ENCODE measurements at places on chromosomes 6 and 20.
A peak's percentile ranks its signal among the peaks of the same experiment; 100 is the strongest.

DNA sequence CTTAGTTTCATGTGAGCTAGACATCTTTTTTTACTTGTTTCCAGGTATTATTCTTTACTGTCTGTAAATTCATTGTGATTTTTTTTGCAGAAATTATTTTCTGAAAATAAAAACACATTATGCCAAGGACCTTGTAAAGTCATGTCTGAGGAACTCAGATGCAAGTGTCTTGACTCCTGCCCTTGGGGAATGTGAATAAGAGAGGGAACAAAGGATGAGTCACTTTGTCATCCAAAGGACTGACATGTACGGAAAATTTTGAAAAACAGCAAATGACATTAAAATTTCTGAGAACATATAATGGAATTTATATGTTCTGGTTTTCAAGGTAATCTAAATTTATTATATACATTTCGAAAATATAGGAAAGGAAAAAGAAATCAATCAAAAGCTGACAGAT, 660.4 kb downstream of the CD109 start:
- no peak for DNase-seq

- DNase-seq: no peak
Observed at GRCh38 chr6:116254297-116255056, 602 bp upstream of the TSPYL4 start.

DNA sequence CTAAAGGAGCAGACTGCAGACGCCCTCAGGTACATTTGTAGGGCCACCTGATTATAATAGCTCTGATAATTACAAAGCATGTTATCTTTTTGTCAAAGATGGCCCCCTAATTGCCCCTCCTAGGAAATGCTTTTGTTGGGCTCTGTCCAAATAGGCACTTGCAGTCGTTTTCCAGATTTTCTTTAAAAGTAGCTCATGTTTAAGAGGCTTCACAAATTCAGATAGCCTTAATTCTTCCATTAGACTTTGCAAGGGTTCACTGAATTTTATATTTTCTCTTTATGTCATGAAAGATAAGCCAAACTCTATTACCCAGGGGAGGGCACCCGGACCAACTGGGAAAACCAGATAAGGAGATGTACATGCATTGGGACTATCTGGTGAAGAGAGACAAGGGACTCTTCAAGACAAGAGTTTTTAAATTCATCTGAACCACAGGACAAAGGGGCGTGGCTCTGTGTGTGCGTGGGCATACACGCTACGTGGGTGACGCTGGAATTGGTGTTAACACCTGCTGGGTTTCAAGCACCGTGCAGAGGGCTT, 95.6 kb downstream of the TOX2 start:
- no peak for DNase-seq

- no peak for DNase-seq
Observed at GRCh38 chr6:802701-803100, 109.8 kb upstream of the EXOC2 start.

- peak; percentile 19 for DNase-seq
Observed at GRCh38 chr20:58138395-58138794, 90.1 kb downstream of the ANKRD60 start.

DNA sequence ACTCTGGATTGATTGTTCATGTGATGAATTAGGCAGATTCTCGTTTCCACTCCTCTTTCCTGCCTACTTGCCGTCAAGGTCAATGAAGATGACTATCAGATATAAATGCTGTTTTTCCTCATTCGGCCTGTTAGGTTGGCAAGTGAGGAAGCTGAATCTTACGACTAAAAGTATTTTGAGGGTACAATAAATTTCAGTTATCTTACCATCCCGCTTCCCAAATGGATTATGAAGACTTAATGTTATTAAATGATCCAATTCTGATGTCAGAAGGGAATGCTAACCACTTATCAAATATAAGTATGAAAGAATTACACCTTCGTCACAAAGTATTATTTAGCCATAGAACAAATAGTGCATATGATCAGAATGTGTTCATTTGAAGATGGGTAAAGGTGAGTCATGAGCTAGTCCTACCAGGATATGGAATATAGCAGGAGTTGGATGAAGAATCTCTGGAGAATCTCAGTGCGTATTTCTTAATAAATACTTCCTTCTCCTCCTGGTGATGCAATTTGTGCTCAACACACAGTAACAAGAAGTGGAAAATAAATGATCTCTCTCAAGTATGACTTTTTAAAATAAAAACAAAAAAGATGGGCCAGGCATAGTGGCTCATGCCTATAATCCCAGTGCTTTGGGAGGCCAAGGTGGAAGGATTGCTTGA, 4.6 kb downstream of the GPLD1 start:
- DNase-seq: no peak

DNA sequence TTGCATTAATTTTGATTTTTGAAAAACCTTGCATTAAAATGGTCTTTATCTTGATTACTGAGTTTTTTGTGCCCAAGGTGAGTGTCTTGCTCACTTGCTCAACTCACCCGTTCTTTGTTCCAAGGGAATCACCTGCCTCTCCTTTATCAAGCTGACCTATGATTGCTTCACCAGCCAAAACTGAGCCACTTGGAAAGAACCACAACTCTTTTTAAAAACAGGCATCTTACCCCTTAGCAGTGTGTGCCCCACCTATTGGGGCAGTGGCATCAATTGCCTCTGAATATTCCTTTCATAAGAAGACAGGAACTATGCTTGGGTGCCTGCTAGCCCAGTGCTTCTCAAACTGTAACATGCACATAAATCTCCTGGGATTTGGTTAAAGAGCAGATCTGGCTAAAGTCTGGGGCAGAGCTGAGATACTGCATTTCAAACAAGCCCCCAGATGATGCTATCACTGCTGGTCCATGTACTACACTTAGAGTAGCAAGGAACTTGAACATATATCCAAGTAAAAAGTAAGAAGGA, 3.3 kb upstream of the STK38 start:
- no peak for DNase-seq

DNA sequence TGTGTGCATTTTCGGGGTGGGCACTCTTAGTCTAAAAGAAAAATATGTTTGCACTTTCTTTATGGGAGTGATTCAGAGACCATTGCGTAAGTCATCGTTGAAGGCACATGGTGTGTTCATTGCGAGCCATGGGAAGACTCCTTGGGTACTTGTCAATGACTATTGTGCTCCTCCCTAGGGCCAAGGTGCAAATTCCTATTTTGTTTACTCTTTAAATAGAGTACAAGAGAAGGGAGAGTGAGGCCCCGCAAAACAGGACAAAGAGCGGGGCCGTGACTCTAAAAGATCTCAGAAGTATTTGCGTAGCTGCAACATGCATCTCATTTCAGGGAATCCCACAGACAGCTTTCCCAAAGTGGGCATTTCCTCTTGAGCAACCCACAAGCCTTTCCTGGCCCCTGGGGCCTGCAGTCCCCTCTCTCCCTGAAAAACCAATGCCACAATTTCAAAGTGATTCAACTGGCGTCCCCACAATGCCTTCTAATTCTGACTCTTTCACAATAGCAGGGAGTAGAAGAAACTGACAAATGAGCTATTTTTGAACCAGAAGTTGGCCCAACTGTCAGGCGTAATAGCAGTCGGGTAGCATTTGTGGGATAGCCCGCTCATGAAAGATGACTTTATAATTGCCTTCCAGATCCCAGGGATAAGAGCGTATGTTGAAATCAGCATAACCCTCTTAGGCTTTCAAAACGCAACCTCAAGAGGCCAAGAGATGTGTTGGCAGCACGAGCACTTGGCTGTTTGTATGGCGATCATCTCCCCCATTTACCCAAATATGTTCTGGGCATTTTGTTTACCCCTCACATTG, 277.9 kb upstream of the BMP2 start:
- no peak for DNase-seq

DNA sequence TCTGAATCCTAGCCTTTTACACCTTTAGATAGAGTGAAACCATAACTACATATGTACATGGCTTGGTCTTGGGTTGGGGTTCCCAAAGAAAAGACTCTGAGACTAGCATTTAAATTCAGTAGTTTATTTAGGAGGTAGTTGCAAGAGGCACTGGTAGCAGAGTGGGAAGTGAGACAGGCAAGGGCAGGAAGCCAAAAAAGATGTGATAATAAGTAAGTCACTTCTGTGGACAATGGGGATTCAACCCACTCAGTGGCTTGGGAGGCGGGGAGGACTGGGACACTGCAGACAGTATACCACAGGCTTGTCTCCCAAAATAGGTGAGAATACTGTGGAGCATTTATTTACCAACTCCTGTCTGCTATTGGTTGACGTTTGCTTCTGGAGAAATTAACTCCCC, 131.9 kb downstream of the SLC24A3 start:
- DNase-seq: no peak

- DNase-seq: no peak
Observed at GRCh38 chr20:24588047-24588635, 118.7 kb downstream of the SYNDIG1 start.

- peak; percentile 48 for DNase-seq
Observed at GRCh38 chr20:15561707-15562404, 1011.4 kb downstream of the KIF16B start.

DNA sequence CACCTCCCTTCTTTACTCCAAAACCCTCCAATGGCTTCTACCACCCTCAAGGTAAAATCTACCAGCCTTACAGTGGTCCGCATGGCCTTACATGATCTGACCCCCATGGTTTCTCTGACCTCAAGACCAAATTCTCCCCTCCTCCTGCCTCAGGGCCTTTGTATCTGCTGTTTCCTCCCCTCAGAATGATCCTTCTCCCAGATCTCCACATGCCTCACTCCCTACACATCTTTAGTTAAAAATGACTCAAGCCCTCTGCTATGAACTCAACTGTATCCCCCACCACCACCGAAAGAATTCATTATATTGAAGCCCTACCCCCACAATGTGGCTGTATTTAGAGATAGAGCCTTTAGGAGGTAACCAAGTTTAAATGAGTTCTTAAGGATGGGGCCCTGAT, 4.1 kb downstream of the SLC23A2 start:
- no peak for DNase-seq

GRCh38 chr20:51111290-51111689, 88.4 kb upstream of the KCNG1 start:
- no peak for DNase-seq

- no peak for DNase-seq
Observed at GRCh38 chr6:273551-274058, 18.7 kb upstream of the DUSP22 start.

DNA sequence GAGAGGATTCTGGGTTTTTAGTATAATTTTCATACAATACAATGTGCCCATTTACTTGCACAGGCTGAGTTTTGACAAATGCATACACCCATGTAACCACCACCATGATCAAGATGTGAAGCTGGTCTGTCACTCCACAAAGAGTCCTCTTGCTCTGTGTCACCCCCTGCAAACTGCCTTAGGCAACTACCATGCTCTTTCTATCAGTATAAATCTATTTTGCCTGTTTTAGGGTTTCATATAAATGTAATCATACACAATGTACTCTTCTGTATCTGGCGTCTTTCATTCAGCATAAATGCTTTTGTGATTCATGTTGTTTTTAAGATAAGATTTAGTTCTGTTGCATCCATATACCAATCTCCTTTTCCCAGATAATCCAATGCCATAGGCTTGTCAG, 181.9 kb upstream of the KCNG1 start:
- no peak for DNase-seq

DNA sequence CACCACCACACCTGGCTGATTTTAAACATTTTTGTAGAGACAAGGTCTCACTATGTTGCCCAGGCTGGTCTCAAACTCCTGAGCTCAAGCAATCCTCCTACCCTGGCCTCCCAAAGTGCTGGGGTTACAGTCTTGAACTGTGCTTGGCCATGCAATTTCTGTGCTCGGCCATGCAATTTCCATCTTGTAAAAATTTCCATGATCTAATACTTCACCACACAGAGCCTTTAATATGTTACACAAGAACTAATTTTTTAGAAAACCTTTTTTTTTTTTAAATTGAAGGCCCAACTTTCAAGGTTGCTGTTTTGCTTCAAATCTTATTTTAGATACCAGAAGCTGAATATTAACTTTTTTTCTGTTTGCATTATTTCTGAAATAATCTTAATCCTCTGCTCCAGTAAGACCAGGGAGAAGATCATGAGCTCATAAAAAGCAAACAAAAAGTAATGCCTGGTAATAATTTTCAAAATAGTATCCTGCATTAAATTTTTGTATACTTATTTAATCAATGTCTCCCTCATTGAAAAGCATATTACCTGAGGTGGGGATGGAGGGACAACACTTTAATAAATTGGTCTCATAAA, 38.1 kb upstream of the ARMC2 start:
- DNase-seq: no peak

GRCh38 chr6:119612911-119613381, 263.4 kb upstream of the MAN1A1 start:
- DNase-seq: peak; percentile 29

DNA sequence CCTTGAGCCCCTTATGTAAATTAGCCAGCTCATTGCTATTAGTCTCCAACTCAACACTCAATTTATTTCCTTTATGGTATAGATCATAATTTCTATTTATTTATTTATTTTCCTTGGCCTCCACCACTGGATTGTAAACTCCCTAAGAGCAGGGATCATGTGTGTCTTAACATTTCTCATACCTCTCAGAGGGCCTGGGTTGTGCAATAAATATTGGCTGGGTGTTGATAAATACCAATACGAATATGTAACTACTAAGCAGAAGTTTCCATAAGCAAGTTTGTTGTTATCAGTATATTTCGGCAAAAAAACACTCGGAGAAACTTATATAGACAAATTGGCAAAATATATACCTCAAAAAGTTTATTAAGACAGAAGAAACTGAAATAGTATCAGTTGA, 257.4 kb downstream of the ADGRB3 start:
- DNase-seq: no peak

DNA sequence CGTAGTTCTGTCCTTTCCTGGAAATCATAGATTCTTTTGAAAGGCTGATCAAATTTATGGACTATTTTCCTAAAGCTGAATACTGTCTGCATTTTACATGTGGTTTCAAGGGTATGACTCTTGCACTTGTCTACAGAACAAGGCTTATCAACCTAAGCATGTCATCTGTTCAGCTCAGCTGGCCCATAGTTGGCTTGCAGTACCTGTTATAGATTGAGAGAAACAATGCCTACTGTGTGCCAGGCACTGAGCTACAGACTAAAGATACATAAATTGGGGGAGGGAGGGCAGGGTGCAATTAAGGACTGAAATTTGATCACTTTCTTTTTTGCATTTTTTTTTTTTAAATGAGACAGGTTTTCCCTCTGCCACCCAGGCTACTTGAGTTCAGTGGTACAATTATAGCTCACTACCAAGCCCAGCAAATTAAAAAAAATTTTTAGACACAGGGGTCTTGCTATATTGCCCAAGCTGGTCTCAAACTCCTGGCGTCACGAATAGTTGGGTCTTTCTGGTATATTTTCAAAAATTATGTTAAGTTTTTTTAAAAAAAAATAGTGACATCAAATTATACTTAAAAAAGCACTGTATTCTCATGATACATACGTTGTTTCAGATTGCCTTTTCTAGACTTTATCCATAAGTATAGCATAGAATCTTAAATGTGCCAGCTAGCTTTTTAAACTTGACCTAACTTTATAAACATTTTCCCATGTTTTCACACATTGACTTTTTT, 52.2 kb downstream of the RREB1 start:
- no peak for DNase-seq

Data from head of caudate nucleus (tissue), 42 donors.